NCI-H1417 (cell line): ENCODE measurements at places on chromosomes 4 and X.

DNA sequence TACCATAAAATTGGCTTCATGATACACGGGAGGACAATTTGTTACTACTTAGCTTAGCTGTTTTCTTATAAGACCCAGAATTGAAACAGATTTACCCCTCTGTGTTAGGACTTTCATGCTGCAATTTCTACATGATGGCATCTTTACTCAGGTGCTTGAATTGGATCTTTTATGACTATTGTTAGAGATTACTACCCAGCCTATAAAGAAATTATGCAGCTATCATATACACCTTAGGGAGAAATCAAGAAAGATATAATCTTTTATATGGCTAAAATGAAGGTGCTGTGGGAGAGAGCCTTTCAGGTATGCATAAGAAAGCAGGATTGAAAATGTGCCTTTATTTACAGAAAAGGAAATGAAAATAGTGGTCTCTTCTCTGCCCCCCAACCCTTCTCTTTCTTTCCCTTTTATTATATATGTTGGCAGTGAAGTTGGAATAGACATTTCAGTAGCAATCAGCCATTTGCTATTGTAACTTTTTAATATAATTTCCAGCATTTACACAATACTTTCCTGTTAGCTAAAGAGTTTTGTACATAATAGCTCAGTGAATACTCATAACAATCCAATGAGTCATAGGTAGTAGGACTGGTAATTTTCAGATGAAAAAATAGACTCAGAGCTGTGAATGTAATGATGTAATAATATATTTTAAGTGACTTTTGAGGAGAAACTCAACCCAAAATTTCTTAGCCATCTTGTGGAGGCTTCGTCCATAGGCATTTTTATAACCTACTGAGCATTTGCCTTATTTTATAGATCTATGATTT lies 311.8 kb downstream of the ADGRL3 start:
- DNase-seq = no peak

- no peak for DNase-seq
These were observed 10.7 kb upstream of the BCLAF3 start for GRCh38 chrX:20001588-20001987.

DNA sequence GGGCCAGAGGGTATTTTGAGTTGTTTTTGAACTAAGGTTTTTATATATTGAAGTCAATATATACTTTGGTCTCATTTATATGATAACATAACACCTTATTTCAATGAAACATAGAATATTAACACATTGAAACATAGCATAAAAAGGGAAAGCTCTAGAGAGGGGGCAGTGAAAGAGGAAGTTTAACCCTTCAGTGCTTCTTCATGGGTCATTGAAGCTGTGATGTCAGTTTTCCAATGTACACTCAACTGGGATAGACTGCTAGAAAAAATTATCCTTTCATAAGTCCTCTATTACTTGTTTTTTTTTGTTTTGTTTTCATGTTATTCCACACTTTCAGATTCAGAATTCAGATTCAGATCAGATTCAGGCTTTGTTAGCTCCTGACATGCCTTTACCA lies 442.7 kb downstream of the EPHA5 start:
- DNase-seq = no peak

GRCh38 chr4:98502624-98503023 lies 155.8 kb downstream of the TSPAN5 start:
- no peak for DNase-seq

- no peak for DNase-seq
These were observed 36.7 kb upstream of the FBXW7 start for GRCh38 chr4:152572417-152573086.

GRCh38 chr4:153159728-153160221 lies 44.5 kb upstream of the TRIM2 start:
- DNase-seq = no peak

DNA sequence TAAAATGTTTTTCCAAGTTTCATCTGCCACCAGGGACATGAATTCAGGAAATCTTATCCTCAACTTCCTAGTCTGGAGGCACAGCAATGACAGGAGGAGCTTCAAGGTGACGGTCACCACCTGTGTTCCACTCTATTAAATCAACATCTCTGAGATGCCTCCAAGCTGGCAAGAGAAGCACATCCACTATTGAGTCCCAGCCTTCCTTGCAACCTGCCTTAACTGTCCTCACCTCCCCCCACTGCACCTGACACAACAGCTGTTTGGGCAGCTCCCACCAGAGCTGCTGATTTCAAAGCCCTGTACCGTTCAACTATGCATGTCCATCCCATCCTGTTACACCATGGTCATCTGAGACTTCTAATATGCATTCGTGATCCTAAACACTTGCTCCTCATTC lies 123.4 kb downstream of the COL25A1 start:
- DNase-seq = no peak

DNA sequence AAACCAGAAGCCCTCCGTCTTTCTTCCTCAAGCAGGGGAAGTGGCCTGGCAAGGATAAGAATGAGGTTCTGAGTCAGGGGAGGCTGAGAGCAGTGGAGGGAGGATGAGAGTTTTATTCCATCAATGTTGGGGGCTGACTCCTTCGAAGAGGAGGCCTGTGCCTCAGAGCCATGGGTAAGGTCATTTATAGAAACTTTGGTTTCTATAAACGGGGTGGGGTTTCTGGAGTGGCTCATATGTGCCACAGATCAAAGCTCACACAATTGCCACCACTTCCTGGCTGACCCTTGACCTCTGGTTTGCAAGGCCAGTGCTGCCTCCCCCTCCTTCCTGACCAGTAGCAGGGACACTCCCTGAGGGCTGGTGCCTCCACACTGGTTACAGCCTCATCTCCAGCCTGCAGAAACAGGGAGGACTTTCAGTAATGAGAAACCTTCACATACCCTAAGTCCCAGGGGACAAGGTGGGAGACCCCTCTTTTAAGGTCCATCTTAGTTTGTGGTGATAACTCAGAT lies 166.0 kb downstream of the PDGFRA start:
- no peak for DNase-seq
